ENCODE measurements at places on chromosomes 11 and 22. TPM values are rescaled to one million over a fixed set of nuclear protein-coding genes. Genes with fewer than 3 reads are reported as not detected.

The NAV2 gene
- 42.0 TPM for total RNA-seq

The KCNK7 gene
- total RNA-seq: not detected

The OTOG gene
- total RNA-seq: not detected

The C22orf31 gene
- total RNA-seq: not detected

The OR51E2 gene
- 0.06 TPM for total RNA-seq

The SMIM35 gene
- total RNA-seq: 0.12 TPM

The NAALAD2 gene
- total RNA-seq: 0.92 TPM

GRCh38 chr22:29427176-29427760 lies 11.1 kb upstream of the RFPL1 start:
- no peak for DNase-seq

DNA sequence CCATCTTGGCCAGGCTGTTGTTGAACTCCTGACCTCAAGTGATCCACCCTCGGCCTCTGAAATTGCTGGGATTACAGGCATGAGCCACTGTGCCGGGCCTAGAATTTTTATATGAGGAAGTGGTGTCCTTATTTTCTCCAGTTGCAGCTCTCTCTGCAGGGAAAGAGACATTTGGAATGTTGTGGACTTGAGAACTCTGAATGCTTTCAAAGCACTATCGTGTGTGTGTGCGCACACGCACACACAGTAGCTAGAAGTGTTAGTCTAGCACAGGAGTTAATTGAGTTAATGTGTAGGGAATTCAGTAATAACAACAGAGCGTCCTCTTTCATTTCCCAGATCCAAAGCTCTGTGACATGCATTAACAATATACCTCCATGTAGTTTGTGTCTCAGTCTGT lies 164.0 kb upstream of the RASSF10 start:
- no peak for DNase-seq

- DNase-seq: no peak
These were observed 15.7 kb upstream of the VPREB1 start for GRCh38 chr22:22228921-22229320.

DNA sequence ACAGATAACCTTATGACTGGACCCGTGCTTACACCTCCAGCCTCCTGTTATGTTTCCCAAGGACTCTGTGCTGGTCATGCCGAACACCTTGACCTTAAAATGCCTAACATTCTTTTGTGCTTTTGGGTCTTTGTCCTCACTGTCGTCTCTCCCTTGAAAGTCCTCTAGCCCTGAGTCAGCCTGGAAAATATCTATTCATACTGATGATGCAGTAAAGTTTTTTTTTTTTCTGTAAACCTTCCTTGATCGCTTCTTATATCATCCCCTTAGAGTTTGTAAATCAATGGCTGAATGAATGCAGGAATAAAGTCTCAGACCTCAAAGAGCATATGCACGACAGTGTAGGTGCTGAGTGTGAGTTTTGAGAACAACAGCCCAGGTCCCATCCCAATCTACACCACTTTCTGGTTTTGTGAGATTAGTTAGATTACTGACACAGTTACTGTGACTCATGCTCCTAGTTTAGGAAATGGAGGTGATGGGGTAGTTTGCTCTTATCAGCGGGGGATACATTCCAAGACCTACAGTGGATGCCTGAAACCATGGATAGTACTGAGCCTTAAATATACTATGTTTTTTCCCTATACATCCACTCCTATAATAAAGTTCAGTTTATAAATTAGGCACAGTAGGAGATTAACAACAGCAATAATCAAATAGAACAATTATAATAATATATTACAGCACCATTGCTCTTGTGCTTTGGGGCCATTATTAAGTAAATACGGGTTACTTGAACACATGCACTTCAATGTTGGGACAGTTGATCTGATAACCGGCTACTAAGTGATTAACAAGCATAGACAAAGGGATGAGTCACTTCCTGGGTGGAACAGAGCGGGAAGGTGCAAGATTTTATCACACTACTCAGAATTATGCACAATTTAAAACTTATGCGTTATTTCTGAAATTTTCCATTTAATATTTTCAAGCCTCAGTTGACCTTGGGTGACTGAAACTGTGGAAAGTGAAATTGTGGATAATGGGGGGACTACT lies 8.6 kb downstream of the TCN1 start:
- DNase-seq: peak; percentile 29

DNA sequence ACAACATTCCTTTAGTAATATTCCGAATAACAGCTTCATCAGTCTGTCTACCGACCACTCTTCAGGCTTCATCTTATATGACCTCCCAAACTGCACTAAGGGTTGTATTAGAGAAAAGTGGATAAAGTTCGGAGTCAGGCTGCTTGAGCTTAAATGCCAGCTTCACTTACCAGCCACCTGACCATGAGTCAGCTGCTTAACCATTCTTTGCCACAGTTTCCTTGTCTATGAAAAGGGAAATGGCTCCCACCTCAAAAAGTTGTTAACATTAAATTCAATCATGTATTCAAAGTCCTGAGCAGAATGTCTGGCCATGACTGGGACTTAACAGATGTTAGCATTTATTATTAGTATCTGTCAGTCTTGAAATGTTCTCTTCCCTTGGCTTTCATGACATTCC lies 20.9 kb downstream of the LIMK2 start:
- no peak for DNase-seq

- DNase-seq: no peak
These were observed 384.8 kb downstream of the TMEM135 start for GRCh38 chr11:87422566-87422965.

DNA sequence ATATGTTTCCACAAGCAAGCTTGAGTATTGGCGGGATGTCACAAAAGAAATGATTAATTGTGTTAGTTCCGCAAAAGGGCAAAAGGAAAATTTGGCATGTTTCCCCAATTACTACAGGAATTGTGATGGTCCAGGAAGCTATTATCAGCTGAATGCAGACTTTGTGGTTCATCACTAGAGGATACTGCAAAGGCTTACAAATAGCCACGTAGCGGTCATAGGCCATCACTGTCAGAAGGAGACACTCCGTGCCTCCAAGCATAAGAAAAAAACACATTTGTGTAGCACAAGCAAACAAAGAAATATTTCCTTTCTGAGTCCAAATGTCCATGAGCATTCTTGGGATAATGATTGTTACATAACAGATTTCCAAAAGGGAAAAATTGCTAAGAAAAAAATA lies 1.8 kb downstream of the OR10AG1 start:
- DNase-seq: no peak

GRCh38 chr22:45888221-45889092 lies 88.5 kb downstream of the WNT7B start:
- DNase-seq: no peak

DNA sequence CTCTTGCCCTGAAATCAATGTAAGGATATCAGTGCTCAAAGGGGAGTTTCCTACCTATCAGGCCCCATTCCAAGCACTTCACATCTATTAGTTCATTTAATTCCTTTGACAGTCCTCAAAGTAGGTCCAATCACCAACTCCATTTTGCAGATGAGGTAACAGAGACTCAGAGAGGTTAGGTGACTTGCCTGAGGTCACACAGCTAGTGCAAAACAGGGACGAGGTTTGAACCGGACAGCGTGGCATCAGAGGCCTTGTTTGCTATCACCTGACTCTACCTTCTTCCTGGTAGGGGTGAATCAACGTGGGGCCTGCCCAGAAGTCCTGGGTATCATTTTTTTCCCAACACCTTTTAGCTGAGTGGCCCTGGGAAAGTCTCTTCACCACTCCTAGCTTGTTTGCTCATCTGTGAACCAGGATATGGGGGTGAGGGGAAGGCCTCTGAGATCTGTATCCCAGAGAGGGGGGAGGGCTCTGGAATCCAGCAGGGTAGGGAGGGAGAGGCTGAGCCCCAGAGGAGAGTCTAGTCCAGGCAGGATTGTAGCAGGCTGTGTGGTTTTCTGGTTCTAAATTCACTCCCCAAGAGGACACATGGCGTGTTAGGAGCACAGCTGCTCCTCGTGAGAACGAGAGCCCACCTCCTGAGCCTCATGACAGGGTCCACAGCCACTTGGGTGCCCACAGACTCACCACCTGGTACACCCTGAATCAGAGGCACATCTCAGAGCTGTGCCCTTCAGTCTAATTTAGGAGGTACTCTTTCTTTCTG lies 174.7 kb downstream of the MN1 start:
- DNase-seq: no peak

- DNase-seq: no peak
These were observed 981.0 kb upstream of the FAT3 start for GRCh38 chr11:91243630-91244029.

- no peak for DNase-seq
These were observed 26.5 kb downstream of the HTR3A start for GRCh38 chr11:114001416-114001815.

- no peak for DNase-seq
These were observed 2.5 kb upstream of the BEST1 start for GRCh38 chr11:61947486-61948210.

- DNase-seq: no peak
These were observed 21.3 kb upstream of the KRTAP5-6 start for GRCh38 chr11:1675536-1676228.

GRCh38 chr22:38718414-38718813 lies 12.7 kb downstream of the GTPBP1 start:
- no peak for DNase-seq

DNA sequence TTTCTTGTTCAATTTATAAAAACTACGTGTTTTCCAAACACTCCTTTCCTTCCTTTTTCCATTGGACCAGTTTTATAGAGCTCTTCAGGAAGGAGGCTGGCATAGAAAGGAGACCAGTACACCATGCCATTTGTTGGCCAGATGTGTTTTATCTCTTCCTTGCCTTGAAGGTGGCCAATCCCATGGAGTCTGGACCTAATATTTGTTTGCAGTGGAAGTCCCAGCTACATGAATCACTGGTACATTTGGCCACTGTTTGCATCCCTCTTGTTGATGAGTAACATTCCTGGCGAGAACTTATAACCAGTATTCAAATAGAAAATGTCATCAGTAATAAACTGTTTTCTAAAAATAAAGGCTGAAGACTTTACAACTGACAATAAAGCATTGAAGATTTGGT lies 110.2 kb downstream of the ANO3 start:
- DNase-seq: no peak

GRCh38 chr11:28966951-28967350 lies 858.8 kb downstream of the METTL15 start:
- no peak for DNase-seq
